ENCODE measurements at places on chromosomes 11 and 22.

- DNase-seq, result no peak
Measured at GRCh38 chr11:71311176-71311925, 59.0 kb upstream of the SHANK2 start.

GRCh38 chr11:129148487-129148886 lies 43.6 kb downstream of the ARHGAP32 start:
- no peak for DNase-seq

GRCh38 chr11:59802639-59803176 lies 7.9 kb downstream of the MRPL16 start:
- peak; percentile 50 for DNase-seq

DNA sequence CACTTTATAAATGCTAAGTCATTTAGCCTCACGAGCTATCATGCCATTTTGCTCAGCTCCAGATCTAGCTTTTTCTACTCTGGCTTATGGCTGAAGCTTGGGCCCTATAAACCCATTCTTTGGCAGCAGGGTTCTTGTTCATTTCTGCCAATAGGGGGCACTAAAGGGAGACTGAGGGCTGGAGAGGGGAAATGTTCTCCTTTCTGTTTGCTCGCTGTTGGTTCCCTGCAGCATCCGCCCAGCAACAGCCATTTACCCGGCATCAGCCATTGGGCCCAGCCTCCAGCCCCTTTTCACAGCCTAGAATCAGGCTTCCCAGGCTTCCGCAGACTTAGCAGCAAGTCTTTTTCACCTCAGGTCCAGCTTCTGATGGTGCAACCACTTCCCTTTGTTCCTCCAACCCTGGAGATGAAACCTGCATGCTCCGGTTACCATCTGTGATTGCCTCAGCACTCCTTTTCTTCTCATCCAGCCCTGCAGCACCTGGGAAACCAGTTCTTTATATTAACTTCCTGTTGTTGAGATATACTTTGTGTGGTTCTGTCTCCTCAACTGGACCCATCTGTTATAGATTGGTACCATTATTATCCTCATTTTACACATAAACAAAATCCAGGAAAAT lies 4.2 kb upstream of the ME3 start:
- peak; percentile 50 for DNase-seq

Measured in HCEC 1CT (cell line).